HS-5 (cell line): ENCODE measurements at places on chromosomes 4 and X.

- DNase-seq: no peak
Observed at GRCh38 chrX:52353838-52354237, 15.0 kb upstream of the XAGE2 start.

GRCh38 chrX:33589316-33589715, 378.0 kb upstream of the DMD start:
- no peak for DNase-seq

- no peak for DNase-seq
Observed at GRCh38 chrX:40093586-40093985, 4.2 kb downstream of the BCOR start.

- no peak for DNase-seq
Observed at GRCh38 chr4:141684785-141685184, 48.4 kb downstream of the IL15 start.

DNA sequence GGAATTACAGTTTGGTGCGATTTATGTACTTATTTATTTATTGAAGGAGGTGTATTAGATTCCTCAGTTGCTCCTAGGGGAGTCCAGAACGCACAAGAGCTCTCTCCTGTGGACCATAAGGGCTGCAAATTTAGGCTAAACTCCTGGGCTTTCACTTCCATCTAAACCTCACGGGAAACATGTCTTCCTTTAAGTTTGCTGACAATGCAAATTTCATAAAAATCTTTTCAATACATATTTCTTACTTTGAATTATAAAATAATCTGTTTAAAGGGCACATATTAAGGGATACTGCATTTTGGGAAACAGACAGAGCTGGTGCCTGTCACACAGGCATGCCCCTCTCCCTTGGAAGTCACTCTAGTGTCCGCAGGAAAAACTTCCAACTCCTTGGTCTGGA, 438.0 kb upstream of the CPEB2 start:
- no peak for DNase-seq

DNA sequence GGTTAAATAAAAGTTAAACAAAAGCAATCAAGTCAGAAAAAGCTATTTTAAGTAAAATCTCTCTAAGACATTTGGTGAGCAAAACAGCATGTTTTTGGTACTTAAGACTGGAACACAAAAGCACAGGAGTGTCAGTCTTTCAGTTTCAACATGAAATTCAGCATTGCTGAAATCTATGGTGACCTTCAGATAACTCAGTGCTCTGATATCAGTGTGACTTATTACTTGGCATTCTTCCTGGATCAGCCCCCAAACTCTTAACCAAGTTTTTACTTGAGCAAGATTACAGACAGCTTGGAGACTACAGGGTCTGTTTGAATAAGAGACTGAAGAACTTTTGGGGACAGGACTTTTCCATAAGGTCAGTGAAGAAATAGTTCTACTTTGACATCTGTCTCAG, 437.2 kb downstream of the RAPGEF2 start:
- no peak for DNase-seq

- DNase-seq: no peak
Observed at GRCh38 chr4:84995386-84995785, 28.9 kb upstream of the WDFY3 start.

GRCh38 chrX:50812995-50813842, 775 bp downstream of the SHROOM4 start:
- DNase-seq: peak; percentile 0

- no peak for DNase-seq
Observed at GRCh38 chr4:10164877-10165283, 48.3 kb upstream of the WDR1 start.

DNA sequence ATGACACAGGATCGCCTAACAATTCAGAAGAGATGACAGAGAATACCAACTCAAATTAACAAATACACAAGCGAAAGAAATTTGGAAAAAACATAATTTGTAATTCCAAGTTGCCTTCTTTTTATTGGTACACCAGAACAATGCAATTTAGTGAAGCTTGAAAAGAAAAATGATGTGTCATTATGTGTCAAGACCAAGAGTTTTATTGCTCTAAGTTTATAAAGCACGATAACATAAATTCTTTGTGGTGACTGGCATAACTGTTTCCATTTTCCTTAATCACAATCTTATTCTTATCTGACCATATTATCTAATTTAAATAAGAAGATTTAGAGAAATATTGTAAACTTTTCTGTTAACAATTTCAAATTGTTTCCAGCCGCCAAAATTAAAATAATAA, 273.2 kb upstream of the TECRL start:
- DNase-seq: no peak

DNA sequence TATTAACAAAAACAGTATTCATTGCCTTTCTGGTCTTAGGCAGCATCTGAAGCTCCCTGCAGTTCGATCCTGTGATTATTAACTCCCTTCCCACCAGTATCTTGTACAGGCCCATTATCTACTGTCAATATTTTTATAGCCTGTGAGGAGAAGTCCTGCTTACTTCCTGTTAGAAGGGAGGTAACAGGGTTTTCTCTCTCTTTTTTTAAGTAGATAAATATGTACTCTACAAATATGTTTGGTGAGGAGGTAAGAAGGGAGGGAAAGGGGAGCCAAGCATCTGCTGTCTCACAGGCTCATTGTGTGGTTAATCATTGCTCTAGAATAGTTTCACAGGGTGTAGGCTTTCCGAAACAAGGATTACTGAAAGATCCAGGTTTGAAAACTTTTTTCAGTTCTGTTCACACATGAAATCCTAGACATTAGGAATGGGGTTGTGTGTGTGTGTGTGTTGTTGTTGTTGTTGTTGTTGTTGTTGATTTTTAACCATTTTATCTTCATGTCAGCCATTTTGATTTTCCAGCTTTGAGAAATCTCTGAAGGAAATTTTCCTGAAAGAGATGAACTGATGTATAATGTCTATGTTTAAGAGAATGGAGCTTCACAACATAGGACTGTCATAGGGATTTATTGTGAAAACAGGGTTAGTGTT, 14.2 kb downstream of the ATOH1 start:
- no peak for DNase-seq

- no peak for DNase-seq
Observed at GRCh38 chr4:43048570-43048969, 156.1 kb downstream of the GRXCR1 start.

- DNase-seq: no peak
Observed at GRCh38 chrX:99603091-99603814, 806.8 kb downstream of the PCDH19 start.

DNA sequence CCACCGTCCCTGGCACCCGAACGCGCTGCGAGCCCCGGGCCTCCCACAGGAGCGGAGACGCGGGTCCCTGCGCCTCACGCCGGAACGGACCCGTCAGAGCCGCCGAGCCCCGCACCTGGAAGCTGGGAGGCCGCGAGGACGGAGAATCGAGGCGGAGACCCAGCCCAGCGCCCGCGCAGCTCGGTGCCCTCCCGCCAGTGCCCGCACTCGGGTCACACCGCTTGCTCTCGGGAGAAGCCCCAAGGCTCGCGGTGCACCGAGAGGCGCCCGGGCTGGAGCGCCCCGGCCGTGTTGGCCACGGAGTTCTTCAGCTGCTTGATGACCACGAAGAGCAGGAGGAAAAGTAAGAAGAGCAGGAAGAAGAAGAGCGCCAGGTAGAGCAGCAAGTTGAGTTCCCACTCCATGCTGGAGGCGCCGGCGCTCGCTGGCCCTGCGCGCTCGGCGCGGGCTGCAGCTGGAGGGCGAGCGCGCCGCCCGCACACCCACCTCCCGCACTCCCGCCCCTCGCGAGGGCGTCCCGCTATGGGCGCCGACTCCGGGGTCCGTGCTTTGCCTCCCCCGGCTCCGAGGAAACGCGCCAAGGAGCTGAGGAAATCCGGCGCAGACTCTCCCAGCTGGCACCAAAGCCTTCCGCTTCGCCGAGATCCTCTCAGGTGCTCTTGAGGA, at the start of gene SMIM43:
Gene SMIM43 (minus strand): TSS at position 463 of the 666 bp plus-strand sequence. CDS start 59 bp downstream, at position 404.
- no peak for DNase-seq

DNA sequence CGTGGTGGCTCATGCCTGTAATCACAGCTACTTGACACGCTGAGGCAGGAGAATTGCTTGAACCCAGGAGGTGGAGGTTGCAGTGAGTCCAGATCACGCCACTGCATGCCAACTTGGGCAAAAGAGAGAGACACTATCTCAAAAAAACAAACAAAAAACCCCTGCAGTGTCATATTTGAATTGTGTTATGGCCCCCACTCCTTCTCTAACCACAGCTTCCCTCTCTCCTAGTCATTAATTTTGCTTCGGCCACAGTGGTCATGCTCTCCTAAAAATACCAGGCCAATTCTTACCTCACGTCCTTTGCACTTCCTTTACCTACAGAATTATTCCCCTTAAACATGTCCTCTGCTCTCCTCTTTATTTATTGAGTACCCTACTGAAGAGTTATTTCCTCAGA, 206.1 kb downstream of the PPP3CA start:
- no peak for DNase-seq

GRCh38 chrX:115564243-115564642, 3.3 kb downstream of the PLS3 start:
- no peak for DNase-seq
